ENCODE measurements at places on chromosomes 13 and 19. TPM values are rescaled to one million over a fixed set of nuclear protein-coding genes. Genes with fewer than 3 reads are reported as not detected.

Gene SLC1A6
- 15.0 TPM for total RNA-seq

Gene TMIGD2
- total RNA-seq: 0.19 TPM

Gene SGTA
- total RNA-seq: 75.4 TPM

Gene CDC42EP5
- 1.1 TPM for total RNA-seq

Gene RASGRP4
- total RNA-seq: 0.09 TPM

Gene MARCHF2
- total RNA-seq: 27.0 TPM

Gene TLE6
- total RNA-seq: 1.8 TPM

Gene JAK3
- total RNA-seq: 3.9 TPM

Gene LMTK3
- 3.5 TPM for total RNA-seq

Gene ZNF578
- 3.8 TPM for total RNA-seq

Gene CGB7
- total RNA-seq: 0.31 TPM

Gene SYNGR4
- not detected for total RNA-seq

Gene TNPO2
- total RNA-seq: 58.1 TPM

Gene AMER2
- total RNA-seq: not detected

Gene CACNG6
- not detected for total RNA-seq

Gene KLK3
- total RNA-seq: not detected

Gene BRSK1
- 24.1 TPM for total RNA-seq

Gene ACER1
- not detected for total RNA-seq

Gene SPTBN4
- 8.4 TPM for total RNA-seq

Gene NKG7
- total RNA-seq: not detected

Gene SLC25A41
- 0.46 TPM for total RNA-seq

Gene GDF15
- 2.5 TPM for total RNA-seq

Gene USP12
- total RNA-seq: 14.3 TPM

Gene DENND1C
- 0.19 TPM for total RNA-seq
